ENCODE measurements at places on chromosomes 11 and 22.

GRCh38 chr11:133553885-133554740 lies 21.8 kb upstream of the OPCML start:
- no peak for DNase-seq

- no peak for DNase-seq
These were observed 3.9 kb downstream of the BET1L start for GRCh38 chr11:203056-203944.

DNA sequence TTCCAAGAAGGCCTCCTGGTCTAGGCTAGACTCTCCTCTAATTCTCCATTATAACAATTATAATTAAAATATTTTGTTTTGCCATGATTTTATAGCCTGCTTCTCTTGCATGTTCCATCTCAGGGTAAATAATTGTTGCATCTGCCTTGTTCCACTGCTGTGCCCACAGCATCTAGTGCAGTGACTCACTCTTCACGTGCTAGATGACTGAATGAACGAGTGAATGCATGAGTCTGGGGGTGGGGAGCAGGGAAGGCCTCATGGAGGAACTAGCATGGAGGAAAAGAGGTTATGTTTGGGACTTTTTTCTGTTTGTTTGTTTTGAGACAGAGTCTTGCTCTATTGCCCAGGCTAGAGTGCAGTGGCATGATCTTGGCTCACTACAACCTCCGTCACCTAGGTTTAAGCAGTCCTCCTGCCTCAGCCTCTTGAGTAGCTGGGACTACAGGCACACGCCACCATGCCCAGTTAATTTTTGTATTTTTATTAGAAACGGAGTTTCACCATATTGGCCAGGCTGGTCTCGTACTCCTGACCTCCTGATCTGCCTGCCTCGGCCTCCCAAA lies 5.2 kb upstream of the OAF start:
- DNase-seq, result no peak

- DNase-seq, result no peak
These were observed 597.2 kb downstream of the DLG2 start for GRCh38 chr11:85029964-85030363.

DNA sequence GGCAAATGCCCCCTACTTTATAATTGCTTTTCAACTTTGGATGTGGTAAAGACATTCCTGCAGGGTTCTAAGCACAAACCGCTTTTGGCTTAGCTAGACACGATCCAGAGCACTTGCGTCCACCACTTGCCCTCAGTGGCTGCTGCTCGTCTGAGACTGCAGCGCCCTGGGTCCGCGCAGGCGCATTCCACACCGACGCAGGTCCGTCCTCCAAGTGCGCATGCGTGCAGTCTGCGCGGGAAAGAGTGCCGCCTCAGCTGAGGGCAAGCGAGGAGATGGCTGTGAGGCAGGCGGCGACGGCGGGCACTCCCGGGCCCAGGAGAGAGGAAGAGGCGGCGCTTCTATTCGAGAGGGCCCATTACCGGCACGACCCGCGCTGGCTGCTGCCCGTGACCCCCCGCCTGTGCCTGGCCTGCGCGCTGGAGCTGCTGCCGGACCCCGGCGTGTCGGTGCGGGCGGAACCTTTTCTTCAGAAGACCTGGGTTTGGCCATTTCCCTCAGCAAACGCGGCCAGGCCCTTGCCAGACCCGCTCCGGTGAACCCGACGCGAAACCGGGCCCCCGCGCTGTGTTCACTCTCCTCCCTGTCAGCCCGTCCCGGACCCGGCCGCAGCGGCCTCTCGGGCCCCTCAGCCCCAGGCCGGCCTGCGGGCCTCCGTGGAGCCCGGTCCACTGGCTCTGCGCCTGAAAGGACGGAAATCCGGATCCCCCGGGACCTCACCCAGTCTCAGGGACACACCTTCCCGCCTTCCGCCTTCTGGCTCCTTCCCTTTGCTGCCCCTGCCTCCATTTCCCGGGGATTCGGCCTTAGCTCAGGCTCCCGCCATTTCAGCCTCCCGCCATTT lies at the start of gene MEI1:
Gene MEI1, plus strand, starts transcription at position 240 of the 844 bp plus-strand sequence. Its CDS starts 36 bp downstream, at position 276.
- no peak for DNase-seq

DNA sequence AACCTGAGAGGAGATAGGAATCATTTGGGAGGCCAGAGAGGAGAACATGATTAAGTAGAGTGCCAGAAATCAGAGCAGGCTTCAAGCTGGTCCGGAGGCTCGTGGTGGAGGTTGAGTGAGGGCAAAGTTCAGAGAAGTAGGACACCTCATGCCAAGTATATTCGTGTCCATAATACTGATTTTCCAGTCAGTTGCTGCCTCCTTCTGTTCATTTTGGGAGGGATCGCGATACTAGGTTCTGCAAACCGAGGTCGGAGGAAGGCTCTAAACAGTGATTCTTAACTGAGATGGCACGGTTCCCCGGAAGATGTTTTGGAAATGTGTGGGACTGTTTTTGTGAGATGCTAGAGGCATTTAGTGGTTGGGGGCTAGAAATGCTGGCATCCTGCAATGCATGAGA lies 13.6 kb upstream of the CD3E start:
- no peak for DNase-seq

- no peak for DNase-seq
These were observed 2.0 kb downstream of the GNAZ start for GRCh38 chr22:23072077-23072910.

DNA sequence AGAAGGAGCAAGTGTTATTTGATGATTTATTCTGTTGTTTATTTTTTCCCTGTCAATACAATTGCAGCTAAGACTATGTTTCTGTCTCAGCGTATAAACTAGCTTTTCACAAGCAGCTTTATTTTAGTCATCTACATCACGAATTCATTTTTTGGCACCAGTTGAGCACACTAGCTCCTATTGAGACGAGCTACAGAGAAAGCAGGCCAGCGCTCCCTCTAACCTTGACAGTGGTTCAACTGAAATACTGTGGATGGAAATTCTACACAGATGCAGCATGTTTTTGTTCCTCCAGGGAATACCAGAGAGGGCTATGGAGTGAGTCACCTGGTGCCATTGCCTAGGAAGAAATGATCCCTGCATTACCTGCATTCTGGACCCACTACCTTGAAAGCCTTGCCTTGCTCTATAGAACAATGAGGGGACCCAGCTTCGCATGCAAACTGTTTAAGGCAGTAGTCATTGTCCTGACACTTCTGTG lies 108.2 kb upstream of the ARHGAP42 start:
- DNase-seq, result no peak

DNA sequence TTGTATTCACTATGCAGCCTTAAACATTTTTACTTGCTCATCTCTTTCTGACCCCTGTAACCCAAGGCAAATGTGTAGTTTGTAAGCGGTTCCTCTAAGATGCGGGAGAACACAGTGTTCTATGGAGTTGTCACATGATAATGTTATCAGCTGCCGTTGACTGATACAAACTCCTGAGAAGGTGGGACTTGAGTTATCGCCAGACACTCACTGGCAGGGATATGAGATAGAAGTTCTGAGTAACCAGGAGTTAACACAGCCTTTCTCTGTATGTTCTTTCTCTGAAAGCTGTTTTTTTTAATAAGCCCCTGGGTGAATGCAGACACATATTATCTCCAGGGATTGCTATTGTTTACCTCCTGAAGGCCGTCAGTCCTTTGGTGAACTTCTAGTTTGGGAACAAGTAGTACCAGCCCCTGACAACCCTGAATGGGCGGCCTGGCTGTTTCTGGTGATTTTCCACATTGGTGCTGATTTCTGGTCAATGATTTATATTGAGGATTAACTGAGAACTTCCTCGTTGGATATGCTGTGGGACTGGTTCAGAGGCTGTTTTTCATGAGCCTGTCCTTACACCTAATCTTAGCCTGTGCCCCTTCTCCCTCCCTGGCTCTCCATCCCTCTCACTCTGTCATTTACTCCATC lies 155.3 kb upstream of the RASSF10 start:
- no peak for DNase-seq

DNA sequence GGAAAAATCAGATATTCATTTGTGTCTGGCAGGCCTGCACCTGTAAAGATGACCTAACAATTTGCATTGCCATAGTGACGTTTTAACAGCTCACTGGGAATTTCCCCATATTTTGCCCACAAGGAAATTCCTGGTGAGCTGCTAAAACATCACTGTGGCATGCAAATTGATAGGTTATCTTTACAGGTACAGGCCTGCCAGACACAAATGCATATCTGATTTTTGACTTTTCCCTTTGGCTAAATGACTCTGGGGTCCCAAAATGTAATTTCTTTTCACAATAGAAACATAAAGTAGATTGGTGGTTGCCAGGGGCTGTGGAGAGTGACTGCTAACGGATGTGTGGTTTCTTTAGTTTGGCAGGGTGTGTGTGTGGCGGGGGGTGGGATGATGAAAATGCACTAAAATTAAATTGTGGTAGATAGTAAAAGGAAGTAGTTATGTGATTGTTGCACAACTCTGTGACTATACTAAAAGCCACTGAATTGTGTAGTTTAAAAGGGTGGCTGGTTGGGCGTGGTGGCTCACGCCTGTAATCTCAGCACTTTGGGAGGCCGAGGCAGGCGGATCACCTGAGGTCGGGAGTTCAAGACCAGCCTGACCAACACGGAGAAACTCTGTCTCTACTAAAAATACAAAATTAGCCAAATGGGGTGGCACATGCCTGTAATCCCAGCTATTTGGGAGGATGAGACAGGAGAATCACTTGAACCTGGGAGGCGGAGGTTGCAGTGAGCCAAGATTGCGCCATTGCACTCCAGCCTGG lies 18.5 kb upstream of the FEZ1 start:
- peak; percentile 85 for DNase-seq

- no peak for DNase-seq
These were observed 120.8 kb downstream of the CADM1 start for GRCh38 chr11:115383431-115383830.

DNA sequence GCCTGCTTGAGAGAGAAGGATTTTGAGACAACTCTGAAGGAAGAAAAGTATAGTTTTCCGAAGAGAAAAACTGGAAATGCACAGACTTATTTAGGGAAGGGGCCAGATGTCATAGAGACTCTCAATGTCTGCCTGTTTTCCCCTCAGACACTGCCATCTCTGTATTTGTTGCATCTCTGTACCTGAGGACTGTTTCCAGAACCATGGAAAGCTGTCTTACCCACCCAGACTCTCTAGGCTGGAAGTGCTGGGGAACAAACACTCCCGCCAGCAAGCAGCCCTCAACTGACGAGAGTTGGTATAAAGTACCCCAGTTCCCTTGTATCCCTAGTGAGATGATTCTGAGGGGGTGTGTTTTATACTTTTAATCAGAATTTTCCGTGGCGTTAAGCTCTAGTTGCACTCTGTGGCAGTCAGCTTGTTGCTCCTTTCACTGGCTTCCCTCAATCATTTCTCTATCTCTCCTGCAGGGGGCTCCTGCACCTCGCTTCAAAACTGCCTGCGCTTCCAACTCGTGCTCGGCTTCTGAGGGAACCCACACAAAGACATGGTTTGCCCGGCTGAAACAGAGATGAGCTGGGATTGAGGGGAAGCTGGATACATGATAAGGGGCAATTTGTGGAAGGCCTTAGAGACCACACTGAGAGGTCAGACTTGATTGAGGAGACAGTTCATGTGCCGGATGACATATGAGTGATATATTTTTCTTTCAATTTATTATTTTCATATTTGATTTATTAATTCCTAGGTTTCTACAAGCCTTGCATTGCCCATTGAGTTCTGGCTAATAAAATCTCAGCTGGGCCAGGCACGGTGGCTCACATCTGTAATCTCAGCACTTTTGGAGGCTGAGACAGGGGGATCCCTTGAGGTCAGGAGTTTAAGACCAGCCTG lies 36.9 kb upstream of the CLPB start:
- no peak for DNase-seq

- DNase-seq, result no peak
These were observed 112.2 kb upstream of the RRM1 start for GRCh38 chr11:3982431-3982830.

DNA sequence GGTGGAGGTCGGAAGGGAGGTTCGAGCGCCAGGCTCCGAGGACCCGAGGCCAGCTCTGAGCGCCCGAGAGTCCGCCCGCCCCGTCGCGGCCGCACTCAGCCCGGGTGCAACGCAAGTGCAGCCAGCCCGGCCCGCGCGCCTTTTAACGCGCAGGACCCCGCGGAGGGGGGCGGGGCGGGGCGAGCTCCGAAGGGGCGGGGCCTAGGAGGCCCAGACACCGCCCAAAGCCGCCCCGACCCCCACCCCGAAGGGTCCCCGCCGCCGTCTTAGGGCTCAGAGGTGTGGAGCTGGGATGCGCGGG lies at the start of gene PHOX2A:
Gene PHOX2A, minus strand, starts transcription at position 117 of the 301 bp plus-strand sequence. CDS start 172 bp downstream, outside the sequence.
- DNase-seq, result no peak

DNA sequence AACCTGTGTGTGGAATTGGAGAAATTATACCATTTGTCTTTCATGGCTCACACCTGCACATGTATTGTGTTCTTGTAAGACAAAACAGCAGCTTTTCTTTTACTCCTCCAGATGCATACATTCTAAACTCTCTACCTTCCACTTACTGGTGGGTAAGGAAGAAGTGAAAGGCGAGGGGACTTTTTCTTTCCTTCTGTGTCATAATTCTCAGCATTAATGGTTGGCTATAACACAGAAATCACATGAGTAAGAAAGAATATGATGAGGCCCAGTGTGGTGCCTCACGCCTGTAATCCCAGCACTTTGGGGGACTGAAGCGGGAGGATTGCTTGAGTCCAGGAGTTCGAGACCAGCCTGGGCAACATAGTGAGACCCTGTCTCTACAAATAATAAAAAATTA lies 57.8 kb upstream of the SHANK2 start:
- DNase-seq, result no peak

DNA sequence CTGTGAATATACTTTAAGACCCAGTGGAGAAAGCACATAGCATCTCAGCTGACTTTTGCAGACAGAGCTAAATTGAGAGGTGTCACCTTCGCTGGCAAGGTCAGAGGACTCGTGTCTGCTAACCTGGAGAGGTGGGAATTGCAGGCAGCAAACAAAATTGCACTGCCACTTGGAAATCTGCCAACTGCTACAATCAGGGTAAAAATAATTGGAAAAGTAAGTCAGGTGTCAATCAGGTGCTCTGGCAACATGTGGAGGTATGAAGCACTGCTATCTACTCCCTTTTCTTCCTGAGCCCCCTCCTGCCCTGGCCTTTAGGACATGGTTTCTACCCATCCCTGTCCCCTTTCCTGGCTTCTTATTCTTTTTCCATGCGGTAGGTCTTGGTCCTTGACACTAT lies 24.1 kb upstream of the LRRC55 start:
- DNase-seq, result no peak

GRCh38 chr22:48144318-48144717 lies 1381.9 kb downstream of the TBC1D22A start:
- DNase-seq, result no peak

- no peak for DNase-seq
These were observed 25.2 kb downstream of the ALKBH3 start for GRCh38 chr11:43905813-43906241.

DNA sequence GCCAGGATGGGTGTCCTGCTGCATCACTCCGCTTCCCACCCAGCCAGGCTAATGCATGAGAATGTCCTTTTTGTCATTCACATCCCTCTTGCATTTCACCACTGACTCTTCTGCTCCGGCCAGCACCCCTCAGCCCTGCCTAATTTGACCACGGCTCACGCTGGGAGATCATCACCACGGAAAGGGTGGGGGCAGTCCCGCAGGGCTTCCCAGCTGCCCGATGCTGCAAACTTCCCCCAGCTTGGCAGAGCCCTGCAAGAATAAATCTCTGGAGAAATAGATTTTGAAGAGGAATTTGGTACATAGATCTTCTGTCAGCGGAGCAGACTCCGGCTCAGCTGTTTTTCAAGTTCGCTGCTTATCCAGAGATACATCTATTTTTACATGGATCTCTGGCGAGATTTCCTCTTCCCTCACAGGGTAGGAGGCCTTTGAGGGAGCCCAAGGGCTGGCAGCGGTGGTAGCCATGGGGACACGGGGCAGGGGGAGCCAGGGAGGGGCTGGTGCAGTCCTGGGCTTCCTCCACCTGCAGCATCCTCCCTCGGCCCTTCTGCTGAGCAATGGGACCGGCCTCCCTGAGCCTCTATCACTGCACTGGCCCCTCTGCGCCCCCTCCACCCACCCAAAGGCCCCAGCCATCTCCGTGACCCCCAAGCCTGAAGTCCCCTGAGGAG lies 62.6 kb downstream of the BUD13 start:
- no peak for DNase-seq

GRCh38 chr11:48164836-48165235 lies 51.8 kb upstream of the OR4B1 start:
- DNase-seq, result no peak

All from SIG-M5 (cell line).